ENCODE measurements at places on chromosomes 13 and 19. TPM values are rescaled to one million over a fixed set of nuclear protein-coding genes. Genes with fewer than 3 reads are reported as not detected.
A peak's percentile ranks its signal among the peaks of the same experiment; 100 is the strongest.

GRCh38 chr19:2221918-2222317 is 14.2 kb downstream of the PLEKHJ1 start:
- no peak for DNase-seq

DNA sequence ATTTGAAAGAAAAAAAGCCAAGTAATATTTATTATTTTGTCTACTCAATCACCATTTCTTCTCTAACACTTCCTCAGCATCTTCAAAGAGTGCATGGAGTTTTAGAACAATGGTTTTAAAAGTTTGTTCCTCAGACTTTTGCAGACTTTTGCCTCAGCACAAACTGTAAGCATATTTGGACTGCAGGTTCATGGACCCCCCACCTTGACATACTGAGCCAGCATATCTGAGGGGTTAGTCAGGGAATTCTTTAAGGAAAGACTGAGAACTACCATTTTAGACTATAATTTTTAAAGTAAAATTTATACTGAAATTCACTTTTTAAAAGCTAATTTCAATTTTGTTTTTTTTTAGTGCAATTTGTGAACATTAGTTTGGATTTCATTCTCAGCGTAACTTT is 1676.8 kb upstream of the PCDH20 start:
- DNase-seq = no peak

DNA sequence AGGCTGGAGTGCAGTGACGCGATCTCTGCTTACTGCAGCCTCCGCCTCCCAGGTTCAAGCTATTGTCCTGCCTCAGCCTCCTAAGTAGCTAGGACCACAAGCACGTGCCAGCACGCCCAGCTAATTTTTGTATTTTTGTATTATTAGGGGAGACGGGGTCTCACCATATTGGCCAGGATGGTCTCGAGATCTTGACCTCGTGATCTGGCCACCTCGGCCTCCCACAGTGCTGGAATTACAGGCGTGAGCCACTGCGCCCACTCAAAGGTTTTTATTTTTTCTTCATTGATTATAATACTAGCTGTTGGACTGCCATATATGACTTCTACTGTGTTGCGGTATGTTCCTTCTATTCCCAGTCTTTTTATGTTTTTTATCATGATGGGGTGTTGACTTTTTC is 569.7 kb upstream of the SLITRK6 start:
- DNase-seq = no peak

DNA sequence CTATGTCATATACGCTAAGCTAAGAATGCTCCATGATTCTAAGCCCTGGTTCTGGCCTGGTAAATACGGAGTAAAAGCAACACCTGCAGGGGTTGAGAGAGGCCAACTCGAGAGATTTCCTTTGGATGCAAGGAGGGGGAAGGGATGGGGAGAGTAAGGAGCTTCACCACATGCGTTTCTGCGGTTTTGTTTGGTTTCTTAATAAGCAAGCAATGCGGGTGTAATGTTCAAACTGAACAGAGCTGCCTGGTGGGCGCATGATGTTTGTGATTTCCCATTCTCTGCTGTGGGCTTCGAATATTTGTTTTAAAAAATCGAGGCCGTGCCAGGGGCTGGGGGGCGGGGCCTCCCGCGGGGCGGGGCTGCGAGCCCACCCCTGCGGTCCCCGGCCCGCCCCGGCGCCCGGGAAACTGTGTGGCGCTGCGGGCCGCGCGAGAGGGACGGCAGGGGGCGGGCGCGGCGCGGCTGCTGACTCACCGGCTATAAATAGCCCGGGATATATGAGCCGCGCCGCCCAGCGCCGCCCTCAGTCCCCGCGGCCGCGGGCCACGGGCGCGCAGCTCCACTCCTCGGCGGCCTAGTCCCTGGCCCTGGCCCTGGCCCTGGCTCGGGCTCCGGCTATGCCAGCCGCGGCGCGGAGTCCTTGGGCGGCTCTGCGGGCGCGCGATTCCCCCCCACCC is 5.1 kb downstream of the BBC3 start:
- DNase-seq = peak; percentile 89

DNA sequence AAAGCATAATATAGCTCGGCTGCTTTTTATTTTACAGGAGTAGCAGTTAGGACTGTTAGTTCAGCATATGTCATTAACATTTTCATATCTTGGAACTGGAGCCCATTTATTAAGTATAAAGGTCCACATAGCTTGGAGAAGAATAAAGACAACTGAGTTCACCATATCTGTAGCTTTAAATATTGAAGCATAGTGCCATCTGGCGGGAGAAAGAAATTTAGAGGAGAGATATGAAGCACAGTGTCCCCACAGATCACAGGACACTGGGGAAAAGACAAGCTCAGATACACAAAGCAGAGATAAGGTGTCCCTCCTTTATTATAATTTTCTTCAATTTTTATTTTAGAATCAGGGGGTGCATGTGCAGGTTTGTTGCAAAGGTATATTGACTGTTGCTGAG is 104.7 kb upstream of the FREM2 start:
- no peak for DNase-seq

- no peak for DNase-seq
Observed at GRCh38 chr19:11624069-11624463, 26.8 kb downstream of the ZNF627 start.

DNA sequence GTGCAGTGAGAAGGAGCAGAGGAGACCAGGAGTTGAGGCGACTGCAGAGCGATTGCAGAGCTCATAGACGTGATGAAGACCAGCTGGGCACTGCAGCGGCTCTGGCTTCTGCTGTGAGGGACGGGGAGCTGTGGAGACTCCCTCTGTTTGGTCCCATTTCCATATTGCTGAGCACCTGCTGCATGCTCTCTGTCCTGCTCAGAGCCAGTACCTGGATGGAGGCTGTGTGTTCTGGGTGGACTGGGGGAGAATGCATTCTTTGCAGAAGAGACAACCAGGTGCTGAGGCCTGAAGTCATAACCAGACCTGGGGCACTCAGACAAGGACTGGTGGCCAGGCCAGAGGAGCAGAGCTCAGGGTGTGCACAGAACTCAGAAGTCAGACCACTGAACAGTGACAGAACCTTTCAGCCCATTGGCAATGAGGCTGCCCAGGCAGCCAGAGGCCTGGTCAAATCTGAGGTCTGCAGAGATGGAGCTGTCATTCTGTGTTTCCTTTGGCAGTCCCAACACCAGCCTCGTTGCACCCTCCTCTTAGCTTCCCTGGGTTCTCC is 1.3 kb upstream of the A1BG start:
- DNase-seq = no peak

DNA sequence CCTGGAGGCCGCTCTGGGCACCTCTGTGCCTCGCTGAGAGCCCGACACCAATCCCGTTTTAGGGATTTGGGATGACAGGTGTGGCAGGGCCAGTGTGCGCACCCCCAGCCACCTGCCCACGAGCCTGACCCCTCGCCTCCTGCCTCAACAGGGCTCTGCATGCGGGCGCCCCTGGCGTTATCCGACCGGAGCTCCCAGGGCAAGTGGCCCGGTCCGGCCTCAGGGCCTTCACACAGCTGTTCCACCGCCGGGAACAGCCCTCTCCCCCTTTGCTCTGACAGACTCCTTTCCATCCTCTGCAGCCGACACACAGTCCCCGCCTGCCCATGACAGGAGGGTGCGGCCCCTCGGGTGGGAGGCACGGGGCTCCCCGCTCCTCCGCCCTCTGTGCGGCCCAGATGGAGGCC is 7.1 kb upstream of the WDR18 start:
- no peak for DNase-seq

- no peak for DNase-seq
Observed at GRCh38 chr13:50593207-50593606, 250.3 kb downstream of the DLEU7 start.

- no peak for DNase-seq
Observed at GRCh38 chr19:18233224-18233825, 7.1 kb upstream of the PDE4C start.

DMRTC2 gene
- total RNA-seq = not detected
